ENCODE measurements at places on chromosomes 2 and 18.

- no peak for DNase-seq
Measured at GRCh38 chr2:239735829-239736357, 289.2 kb downstream of the NDUFA10 start.

DNA sequence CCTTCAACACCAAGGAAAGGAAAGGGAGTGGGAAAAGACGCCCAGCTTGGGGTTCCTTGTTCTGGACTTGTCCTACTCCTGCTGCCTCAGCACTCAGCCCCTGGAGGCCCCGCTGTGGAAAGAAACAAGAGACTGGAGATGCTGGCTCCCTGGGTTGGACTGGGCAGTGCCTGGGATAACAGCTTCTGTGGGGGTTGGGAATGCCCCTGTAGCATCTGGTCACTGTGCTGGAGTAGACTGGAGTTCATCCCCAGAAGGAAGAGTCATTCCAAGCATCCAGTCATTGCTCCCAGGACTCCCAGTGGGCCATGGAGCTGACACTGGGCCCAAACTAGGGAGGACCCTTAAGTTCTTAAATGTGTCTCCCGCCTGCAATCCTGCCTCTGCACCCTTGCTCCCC, 129.3 kb upstream of the HAAO start:
- no peak for DNase-seq

- no peak for DNase-seq
Measured at GRCh38 chr18:41372046-41372665, 582.9 kb upstream of the PIK3C3 start.

- no peak for DNase-seq
Measured at GRCh38 chr2:136111711-136112110, 6.2 kb downstream of the CXCR4 start.

- peak; percentile 83 for DNase-seq
Measured at GRCh38 chr2:60886991-60887390, 5.6 kb downstream of the REL start.

- no peak for DNase-seq
Measured at GRCh38 chr18:45540125-45540524, 75.2 kb upstream of the SLC14A2 start.

GRCh38 chr2:200585730-200586643, at the start of gene AOX1:
Gene AOX1 (plus strand): TSS chr2:200586014. CDS start chr2:200586109, 95 bp downstream.
- peak; percentile 82 for DNase-seq

- DNase-seq: peak; percentile 34
Measured at GRCh38 chr2:19971691-19972090, 18.2 kb downstream of the WDR35 start.

- DNase-seq: no peak
Measured at GRCh38 chr2:212535996-212536816, 2.4 kb downstream of the ERBB4 start.

DNA sequence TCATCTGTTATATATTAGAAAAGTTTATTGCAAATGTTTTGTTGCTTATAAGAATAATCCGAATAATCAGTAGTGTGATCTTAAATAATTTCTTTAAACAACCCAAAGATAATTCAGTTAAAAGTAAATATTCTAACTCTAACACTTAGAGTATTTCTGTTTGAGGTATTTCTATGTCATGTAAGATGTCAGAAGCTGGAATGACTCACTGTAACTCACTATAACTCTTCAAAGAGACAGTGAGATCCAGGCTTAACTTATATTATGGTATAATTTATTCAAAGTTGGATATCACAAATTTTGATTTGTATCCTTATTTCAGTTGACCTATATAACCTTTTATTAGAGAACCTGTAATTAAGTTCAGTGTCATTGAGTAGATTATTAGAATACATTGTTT, 6.9 kb downstream of the MBD5 start:
- DNase-seq: no peak

Measured in amniotic epithelial cell (primary cell).